Fibroblast of skin of left biceps (primary cell): ENCODE measurements at places on chromosomes 7 and 10.
A peak's percentile ranks its signal among the peaks of the same experiment; 100 is the strongest.

DNA sequence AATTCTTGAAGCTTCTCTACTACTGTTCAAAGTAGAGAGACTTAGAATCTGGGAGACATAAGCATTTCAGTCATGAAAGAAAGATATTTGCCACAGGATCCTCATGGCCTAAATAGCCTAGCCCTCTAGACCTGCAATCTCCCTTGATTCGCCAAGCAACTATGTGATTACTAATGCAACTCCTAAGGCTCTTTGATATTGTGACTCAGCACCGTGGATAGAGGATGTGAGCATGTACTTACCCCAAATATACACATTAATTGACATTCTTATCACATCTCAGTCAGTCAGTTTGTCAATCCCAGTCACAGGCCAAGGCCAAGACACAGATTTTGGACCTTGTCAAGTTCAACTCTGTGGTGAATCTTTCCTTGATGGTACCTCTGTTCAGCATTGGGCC, 42.6 kb downstream of the GPR37 start:
- no peak for DNase-seq

- DNase-seq = no peak
These were observed 372.3 kb upstream of the NRP1 start for GRCh38 chr10:33706746-33707145.

GRCh38 chr10:78906734-78907390, 161.9 kb upstream of the ZMIZ1 start:
- no peak for DNase-seq

DNA sequence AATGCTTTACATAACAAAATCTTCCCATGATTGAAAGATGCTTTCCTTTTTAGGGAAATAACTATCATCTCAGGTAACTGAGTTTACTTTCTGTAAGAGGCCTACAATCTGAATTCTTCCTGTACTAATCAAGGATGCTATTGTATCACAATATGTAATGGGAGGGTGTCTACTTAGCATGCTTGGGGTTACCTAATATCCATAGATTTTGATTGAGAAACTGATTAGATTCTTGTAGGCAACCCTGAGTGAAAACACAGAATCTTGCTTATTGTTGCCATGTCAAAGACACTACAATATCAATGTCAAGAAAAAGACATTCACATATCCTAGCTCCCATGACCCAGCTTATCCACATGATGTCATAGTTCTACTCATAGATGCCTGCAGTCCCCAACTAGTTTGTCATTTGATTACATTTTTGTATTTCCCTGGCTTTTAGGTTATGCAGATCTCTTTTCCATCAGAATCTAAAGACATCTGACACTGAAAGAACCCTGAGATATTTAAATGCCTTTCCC, 62.4 kb downstream of the PON1 start:
- DNase-seq = no peak

DNA sequence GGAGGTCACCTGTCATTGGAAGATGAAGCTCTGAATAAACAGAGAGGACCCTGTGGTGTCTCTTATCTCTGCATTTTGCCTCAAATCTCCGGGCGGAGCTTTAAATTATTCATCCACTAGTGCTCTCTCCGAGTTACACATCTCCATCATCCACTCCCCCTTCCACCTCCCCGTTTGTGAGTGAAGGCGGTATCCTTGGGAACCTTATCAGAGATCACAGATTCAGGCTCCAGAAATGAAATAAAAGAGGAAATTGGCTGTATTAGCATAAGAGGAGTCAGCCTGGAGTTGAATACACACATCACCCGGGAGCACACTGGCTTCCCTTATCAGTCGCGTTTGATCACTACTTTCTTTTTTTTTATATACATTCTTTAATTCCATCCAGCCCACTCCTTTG, 1184.8 kb downstream of the GATA3 start:
- no peak for DNase-seq

GRCh38 chr7:15603124-15603523, 41.3 kb upstream of the AGMO start:
- no peak for DNase-seq

DNA sequence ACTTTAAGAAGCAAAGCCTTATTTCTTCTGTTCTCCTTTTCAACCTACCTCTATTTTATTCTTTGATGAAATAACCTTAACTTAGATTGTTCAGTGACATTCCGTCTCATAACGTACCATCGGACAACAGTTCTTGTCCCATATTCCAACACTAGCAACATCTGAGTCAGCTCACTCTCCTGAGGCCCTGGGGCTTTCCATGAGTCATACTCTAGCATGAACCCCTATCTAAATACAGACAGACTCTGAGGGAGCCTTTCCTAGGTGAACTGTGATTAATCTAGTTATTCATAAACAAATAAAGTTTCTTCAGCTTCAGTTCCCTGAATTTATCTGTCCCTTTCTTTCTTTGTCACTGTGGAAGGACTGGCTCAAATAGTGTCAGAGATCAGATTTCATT, 168.7 kb upstream of the LYZL1 start:
- no peak for DNase-seq

DNA sequence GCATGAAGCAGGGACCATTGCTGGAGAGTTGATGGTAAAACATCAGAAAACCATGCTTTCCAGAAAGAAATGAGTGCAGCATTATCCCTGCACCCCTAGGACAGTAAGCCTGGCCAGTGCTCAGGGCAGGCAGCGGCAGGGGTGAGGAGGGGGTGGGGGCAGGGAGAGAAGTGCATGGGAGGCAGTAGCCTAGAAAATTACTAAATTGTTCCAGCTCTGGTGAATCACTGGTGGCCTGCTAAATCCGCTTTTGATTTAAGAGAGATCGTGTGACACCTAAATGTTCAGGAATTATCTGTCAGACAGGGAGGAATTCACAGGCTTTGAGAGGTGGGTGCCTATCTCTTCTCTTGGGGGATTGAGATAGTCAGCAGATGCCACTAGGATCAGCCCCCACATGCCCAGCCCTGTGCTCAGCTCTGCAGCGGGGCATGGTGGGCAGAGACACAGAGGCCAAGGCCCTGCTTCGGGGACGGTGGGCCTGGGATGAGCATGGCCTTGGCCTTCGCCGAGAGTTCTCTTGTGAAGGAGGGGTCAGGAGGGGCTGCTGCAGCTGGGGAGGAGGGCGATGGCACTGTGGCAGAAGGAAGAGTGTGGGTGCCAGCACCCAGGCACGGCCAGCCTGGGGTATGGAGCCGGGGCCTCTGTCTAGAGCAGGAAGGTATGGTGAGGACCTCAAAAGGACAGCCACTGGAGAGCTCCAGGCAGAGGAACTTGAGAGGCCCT, 5.0 kb upstream of the AQP1 start:
- no peak for DNase-seq

DNA sequence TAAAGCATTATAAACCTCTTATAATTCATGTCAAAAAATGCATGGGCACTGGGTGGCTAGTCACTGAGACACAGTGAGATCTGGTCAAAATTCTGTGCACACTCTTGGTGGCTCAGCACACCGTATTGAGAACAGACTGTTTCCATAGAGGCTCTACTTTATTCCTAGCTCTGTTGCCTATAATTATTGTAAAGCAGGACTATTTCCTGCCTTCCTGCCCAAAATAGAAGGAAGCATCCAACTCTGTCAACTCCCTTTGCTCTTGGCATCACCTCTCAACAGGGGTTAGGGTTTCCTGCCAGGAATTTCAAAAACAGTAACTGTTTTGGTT, 45.1 kb downstream of the PTN start:
- no peak for DNase-seq

DNA sequence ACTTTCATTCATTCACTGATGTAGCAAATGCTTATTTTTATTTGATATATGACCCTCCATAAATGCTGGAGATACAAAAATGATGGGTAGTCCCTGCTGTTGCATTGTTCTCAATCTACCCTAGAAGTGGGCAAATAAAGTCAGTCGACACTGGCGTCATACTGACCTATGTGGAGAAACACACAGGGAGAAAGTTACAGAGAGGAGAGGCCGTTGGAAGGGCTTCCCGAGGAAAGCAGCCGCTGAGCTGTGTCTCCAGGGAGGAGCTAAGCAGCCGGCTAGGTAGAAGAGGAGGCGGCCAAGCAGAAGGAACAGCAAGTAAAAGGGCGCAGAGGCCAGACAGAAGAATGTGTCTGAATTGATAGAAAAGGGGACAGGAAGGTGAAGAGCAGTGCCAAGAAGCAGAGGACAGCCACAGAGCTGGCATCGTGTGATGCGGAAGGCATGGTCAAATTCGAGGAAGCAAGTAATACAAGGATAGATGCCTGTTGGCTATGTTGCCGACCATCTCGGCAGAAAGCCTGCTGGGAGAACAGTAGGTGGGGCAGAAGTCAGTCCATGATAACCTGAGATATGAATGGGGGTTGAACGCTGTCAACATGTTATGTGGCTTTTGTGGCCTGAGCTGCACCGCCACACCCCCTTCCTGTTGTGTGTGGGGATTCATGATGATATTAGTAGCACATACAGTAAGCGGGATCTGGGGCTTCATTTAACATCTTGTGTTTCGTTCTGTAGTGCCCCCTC, 25.9 kb downstream of the ST8SIA6 start:
- no peak for DNase-seq

DNA sequence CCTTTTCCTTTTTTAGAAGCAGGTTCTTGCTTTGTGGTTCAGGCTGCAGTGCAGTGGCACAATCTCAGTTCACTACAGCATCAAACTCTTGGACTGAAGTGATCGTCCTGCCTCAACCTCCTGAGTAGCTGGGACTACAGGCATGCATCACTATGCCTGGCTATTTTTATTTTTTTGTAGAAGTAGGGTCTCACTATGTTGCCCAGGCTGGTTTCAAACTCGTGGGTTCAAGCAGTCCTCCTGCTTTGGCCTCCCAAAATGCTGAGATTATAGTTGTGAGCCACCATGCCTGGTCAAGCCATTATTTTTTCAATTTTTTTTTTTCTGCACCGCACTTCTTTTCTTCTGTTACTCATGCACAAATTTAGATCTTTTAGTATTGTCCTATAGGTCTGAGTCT, 154.7 kb downstream of the ADK start:
- no peak for DNase-seq

GRCh38 chr7:127359011-127359410, 33.5 kb downstream of the ZNF800 start:
- DNase-seq = no peak

- DNase-seq = no peak
These were observed 32.7 kb upstream of the KLHL7 start for GRCh38 chr7:23072922-23073321.

DNA sequence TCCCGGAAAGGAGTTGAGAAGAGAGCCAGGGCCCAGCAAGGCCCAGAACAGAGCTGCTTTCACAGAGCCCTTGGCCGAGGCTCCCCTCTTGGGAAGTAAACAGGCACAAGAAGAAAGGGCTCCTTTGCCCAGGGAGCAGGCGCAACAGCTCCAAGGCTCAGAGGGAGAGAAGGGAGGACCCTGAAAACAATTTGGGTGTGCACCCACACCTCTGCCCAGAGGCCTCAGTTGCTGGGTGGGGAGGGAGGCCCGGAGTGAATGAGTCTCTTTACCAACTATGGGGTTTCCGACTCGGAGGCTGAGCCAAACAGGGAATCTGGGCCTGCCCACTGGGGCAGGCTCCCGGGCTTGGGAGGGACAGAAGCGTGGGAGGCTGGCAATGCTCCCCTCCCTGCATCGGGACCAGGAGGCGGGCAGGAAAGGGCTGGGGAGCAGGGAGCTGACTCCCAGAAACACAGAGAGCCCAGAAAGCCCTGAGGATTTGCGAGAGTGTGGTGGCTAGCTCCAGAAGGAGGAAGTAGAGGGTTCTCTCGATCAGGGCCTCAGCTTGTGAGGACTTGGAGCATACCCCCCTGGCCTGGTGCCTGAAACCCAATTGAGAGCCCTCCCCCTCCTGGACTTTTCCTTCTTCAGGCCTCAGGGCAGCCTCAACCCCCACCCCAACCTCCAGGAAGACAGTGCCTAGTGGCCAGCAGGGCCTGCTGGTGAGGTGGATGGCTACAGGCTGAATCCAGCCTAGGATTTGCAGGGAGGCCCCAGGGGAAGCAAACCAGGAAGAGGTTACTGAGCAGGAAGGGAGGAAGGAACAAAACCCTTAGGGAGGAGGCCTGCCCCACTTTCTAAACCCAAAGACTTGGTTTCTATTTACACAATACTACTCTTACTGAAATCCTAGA, 6.2 kb downstream of the C10orf105 start:
- DNase-seq = peak; percentile 22

DNA sequence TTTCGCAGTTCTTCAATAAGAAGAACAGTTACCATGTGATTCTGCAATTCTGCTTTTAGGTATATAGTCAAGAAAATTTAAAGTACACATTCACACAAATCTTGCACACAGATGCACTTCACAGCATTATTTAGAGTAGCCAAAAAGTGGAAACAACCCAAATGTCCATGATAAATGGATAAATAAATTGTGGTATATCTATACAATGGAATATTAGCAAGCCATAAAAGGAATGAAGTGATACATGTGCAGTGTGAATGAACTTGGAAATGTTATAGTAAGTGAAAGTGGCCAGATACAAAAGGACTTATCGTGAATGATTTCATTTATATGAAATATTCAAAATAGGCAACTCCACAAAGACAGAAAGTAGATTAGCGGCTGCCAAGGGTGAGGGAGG, 109.1 kb downstream of the AGMO start:
- DNase-seq = no peak

GRCh38 chr10:51168086-51168815, 94.0 kb downstream of the PRKG1 start:
- DNase-seq = no peak

DNA sequence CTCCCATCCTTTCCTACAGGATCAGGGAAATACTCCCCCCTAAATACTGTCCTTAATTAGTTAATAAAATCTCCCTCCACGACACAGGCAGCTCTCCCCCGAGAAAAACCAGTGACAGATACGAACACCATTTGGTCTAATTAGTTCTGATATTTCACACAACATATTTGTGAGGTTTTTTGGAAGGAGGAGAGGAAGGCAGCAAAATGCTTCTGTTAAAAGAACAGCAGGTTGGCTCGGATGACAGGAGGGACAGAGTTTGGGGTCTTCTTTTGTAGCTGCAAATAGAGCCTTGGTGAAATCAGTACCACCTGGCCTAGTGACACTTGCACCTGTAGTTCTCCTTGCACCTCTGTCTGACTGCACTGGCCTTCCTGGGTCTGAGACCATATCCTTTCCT, 507.0 kb downstream of the PLXNA4 start:
- no peak for DNase-seq

DNA sequence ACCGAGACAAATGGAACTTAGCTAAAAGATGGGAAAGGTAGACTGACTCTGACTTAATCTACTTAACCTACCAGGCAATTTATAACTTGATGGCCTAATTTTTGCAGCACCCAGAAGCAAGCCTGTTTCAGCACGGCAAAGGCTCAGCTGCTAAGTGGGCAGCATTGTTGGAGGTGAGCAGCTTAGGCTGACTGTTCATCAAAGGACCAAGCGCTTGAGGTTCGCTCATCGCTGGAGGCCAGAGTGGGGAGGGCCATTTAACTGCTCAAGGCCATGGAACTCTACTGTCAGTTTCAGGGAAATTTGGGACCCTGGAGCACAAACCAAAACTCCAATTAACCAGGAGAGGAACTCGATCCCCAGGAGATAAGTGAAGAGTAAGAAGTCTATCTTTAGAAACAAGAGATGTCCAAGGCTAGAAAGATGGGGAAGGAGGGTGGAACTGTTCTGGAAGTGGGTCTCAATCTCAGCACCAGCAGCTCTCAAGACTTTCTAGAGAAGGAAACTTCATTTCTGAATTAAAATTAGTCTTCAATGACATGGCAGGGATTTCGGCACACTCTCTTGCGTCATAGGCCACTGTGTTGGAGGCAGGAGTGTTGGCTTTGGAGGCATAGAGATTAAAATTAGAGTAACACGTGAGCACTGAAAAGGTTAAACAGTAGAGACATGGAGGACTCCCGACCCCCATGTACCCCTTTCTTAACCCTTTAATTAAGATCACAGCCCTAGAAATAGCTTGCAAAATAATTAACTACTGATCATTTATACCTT, 43.1 kb downstream of the EGFR start:
- DNase-seq = no peak
